GM04503 (cell line): ENCODE measurements at places on chromosomes 7 and 10.
A peak's percentile ranks its signal among the peaks of the same experiment; 100 is the strongest.

DNA sequence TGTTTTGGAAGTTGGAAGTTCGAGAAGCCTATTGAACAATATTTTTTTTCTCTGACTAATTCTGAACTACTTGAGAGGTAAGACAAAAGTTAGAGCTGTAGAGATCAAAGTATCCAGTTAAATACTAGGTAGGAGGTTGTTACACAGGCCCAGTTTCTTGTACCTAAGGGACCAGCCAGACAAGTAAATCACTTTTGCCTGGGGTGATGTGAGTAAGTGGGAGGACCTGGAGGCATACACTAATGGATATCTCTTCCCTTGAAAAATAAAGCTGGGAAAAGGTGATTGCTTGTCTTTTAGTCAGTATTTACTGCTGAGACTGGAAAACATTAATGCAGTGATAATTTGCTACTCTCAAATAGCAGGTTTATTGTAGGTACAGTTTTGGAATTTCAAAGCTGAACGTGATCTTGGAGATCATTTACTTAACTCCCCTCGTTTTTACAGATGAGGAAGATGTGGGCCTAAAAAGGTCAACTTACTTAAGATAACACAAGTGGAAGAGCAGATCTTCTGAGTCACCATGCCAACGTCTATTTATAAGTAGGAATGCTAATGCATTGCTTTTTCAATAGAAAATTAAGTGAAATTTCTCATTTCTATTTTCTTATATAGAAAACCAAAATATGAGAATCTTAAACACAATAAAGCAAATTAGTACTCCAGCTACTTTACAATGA is 181.3 kb downstream of the PPP1R9A start:
- DNase-seq = no peak

DNA sequence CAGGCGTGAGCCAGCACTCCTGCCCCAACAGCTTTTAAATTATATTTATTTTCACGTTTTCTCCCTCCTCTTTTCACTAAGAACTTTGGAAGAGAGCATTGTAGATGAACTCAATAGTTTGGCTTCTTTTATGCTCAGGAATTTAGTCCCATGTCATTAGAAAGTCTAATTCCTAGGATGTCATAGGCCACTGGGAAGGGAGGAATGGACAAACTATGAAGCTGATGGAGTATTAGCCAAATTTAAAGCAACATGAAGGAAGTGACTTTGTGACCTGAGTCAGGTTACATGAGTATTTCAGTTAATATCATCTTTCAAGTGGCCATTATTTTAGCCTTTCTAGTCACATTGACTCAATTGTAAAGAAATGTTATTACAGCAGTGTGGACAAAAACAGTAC is 18.0 kb upstream of the OPN4 start:
- DNase-seq = no peak

DNA sequence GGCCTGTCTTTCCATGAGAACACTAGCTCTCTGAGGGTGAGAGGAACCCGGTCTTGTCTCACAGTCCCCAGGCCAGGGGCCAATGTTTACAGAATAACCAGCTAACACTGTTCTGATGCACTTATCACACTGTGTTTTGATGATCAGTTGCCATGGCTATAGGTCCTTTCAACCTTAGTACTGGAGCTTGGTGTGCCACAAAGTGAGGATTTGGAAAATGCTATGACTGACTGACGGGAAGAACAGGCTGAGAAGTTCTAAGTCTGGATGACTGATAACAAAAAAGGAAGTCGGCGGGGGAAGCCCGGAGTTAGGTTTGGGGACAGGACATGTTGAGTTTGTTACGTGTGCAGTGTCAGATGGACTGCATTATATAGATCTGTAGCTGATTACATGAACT is 141.8 kb downstream of the CTTNBP2 start:
- no peak for DNase-seq

DNA sequence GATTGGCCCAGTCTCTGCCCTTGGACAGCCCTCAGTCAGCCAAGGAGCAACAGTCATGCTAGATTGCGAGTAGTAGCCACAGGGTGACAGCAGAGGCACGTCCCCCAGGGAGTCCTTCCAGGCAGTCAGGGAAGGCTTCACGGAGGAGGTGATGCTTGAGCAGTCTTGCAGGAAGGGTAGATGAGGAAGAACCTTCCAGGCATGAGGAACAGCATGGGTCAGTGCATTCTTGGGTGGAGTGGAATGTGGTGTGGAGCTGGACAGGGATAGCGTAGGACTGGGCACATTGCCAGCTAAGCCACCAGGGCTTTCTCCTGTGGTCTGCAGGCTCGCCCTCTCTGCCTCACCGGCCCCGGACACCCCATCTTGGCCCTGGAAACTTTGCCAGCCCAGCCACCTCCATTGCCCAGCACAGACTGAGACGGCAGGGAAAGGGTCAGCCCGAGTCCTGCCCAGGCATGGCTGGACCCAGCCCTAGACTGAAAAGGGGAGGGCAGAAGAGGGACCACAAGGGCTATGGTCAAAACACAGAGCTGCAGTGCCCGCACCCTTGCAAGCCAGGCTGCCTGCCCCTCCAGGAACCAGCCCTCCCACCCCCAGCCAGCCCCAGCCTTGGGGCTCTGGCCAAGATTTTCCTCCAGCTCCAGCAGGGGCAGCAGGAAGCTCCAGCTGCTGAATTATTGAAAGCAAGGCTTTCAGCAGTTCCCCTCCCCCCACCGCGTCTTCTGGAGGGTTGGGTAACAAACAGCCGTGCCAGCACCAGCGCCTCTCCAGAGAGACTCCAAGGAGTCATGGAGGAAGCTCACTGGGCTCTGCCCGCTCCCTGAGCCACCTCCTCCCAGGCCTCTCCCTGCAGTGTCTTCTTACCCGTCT is 18.7 kb downstream of the SRRM3 start:
- DNase-seq = peak; percentile 19

GRCh38 chr7:114921631-114922025 is 266 bp upstream of the MDFIC start:
- no peak for DNase-seq

- no peak for DNase-seq
Measured at GRCh38 chr7:78734626-78735025, 718.8 kb downstream of the MAGI2 start.

- no peak for DNase-seq
Measured at GRCh38 chr7:116986611-116987565, 33.6 kb downstream of the ST7 start.

DNA sequence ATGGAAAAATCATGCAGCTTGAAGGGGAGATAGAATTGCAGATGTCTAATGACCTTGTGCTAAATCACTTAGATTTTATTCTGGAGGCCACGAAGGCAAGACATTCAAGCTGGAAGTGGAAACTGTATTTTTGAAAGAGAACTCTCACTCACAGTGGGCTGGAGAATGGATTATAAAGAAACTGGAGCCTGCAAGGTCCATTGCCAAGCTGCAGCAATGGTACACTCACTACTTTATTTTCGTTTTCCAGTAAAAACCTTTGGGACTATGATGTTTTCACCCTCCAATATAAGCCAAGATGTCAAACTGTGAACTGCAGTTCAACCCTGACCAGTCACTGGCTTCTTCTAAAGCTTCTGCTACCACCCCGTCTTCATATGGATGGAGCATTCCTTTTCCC is 62.0 kb downstream of the SKIDA1 start:
- DNase-seq = no peak

- DNase-seq = no peak
Measured at GRCh38 chr7:151317936-151318335, 23.7 kb upstream of the NUB1 start.

- no peak for DNase-seq
Measured at GRCh38 chr10:107686095-107686494, 521.6 kb upstream of the SORCS1 start.

GRCh38 chr7:146119002-146119401 is 2.4 kb downstream of the CNTNAP2 start:
- no peak for DNase-seq

GRCh38 chr10:96512524-96513304 is 1.0 kb downstream of the TLL2 start:
- no peak for DNase-seq

- DNase-seq = no peak
Measured at GRCh38 chr7:95059842-95060313, 152.5 kb downstream of the PPP1R9A start.

- no peak for DNase-seq
Measured at GRCh38 chr10:11148142-11149028, 130.7 kb downstream of the CELF2 start.
